ENCODE measurements at places on chromosomes 7 and 10.

- DNase-seq = no peak
Observed at GRCh38 chr7:88040694-88041093, 106.6 kb downstream of the ADAM22 start.

DNA sequence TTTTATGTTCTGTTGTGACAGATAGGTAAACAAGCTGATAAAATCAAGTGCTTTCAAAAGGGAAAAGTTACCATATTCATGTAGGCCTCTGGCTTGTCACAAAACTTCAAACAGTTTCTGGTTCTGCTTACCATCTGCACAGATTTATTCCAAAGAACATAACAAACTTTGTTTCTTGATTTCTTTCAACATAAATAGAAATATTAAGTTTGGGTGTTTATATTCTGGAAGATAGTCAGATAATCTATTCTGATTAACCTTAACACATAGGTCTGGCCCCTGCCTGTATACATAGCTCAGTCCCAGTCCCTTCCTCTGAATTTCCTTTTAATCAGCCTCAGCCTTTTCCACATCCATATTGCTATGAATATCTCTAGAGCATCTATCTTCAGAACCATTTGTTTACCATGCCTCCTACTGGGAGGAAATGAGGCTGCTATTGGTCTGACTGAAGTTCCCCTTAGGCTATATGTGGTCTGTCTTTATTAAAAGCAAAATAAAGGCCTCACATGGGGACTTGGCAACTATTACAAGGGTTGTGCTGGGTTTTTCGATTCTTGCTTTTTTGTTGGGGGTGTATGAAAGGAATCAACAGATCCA lies 319.0 kb downstream of the HPSE2 start:
- peak; percentile 18 for DNase-seq

DNA sequence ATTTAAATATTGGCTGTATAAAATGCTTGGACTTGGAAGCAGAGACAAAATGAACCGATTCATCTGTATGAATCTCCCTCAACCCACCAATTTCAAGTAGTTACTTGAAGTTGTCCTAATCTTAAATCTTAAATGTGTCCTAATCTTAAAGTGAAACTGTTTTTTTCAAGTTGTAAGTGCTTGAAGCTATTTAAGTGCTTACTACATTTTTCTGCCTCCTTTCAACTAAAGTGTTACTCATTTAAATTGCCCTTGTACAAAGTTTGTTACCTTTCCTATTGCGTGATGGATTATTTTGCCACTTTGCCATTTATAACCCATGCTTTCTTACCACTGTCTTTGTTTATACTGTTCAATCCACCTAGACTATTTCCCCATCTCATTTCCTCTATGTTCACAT lies 2.8 kb downstream of the BCAP29 start:
- DNase-seq = no peak

- DNase-seq = no peak
Observed at GRCh38 chr10:3428826-3429225, 256.2 kb upstream of the PITRM1 start.

DNA sequence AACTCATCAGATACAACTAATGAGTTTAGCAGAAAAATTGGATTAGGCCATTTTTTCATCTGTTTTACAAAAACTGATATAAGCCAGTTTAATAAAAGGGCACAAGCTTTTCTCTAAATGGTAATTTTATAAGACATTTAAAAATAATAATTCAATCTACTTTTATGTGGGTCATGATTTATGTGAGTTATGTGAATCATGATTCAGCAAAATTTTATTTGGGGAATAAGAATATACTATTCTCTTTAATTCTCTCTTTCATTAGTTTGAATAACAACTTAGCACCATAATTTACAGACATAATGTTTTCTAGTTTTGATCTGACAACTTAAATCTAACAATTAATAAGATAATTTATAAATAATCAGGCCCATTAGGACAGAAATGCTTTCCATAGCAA lies 63.8 kb upstream of the TEX47 start:
- DNase-seq = no peak

DNA sequence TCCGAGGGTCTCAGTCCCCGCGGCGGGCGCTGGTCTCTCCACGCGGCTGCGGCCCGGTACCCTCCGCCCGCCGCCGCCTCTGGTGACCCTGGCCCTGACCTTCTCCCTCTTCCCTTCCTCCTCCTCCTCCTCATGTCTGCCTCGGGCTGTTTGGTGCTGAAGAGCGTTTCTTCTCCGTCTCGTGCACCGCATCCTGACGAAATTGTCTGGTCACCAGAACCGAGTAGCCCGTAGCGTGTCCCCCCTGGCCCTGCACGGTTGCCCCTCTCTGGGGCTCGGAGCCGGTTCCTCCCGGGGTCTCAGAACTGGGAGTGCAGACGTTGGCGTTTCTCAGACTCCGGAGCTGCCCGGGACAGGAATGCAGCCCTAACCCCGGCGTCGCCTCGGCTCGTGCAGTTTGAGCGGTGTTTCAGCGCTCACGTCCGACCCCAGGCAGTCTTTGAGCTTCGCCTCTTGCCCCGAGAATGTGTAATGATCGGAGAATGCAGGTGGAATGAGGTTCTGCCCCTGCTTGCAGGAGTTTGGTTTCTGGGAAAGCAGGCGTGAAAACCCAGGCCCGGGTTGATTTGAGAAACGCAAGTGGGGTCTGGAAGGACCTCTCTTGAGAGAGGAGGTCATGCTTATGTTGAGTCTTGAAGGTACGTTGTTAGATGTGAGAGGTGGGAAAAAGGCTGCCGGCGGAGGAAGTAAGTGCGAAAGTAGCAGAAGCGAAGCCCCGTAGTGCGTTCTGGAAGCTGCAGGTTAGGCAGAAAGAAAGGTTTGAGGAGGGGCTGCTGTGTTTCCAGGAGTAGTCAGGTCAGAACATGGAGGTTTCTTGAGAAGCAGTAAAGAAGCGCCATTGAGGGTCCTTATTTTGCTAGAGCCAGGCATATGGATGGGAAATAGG lies 743 bp downstream of the RBM17 start:
- peak; percentile 46 for DNase-seq

DNA sequence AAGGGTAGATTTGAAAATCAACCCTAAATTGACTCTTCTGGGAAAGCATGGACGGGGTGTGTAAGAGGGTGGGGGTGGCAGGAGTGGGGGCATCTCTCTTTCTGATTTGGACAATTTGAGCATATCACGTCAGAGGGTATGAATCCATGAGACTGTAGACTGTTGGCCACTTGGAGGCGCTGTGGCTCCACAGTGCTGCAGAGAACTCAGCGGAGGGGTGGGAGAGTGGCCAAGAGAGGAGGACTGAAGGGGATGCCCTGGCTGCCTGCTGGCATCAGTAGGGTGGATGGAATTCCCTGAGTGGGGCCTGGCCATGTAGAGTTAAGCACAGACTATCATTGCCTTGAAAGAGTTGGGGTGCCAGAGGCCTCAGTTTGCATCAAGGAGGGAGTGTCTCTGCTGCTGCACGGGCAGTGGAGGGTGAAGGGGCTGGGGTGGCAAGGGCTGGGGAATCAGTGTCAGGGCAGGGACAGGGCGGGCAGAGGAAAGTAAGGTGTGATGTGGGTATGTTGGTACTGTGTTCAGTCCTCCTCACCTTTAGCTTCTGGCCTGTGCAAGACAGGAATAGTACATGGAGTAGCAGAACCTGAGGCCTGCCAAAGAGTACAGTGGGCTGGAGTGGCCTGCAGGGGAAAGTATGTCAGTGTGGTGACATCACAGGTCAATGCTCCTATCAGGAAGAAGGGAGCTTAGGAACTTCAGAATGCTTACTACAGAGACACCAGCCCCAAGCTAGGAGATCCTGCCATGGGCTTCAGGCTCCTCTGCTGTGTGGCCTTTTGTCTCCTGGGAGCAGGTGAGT lies 133.5 kb upstream of the PRSS58 start:
- DNase-seq = peak; percentile 47

DNA sequence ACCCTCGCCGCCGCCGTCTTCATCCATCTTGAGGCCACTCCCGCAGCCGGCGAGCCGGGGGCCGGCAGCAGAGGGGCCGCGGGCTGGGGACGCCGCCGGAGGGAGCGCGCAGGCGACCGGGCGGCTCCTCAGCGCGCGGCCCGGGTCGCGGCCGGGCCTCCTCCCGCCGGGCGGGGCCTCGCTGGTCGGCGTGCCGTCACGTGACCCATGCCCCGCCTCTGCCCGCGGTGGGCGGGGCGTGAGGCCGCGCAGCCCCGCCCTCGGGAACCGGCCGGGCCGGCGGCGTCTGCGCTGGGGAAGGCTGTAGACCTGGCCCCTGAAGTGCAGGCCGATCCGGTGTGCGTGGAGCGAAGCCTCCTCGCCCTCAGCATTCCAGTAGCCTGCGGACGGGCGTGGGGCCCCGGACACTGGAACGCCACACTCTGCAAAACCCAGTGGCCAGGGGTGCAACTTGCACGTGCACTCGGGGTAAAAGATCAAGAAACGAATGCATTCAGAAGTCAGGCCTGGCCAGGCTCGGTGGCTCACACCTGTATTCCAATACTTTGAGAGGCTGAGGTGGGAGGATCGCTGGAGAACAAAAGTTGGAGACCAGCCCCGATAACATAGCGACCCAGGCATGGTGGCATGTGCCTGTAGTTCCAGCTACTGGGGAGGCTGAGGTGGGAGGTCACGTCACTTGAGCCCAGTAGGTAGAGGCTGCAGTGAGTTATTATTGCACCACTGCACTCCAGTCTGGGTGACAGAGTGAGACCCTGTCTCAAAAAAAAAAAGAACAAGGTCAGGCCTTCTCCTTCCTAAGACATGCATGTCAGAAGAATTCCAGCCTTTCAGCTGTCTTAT lies at the start of gene CYTH3:
CYTH3 (minus strand) TSS at position 144 of the 843 bp plus-strand sequence; CDS start at position 27, 117 bp downstream.
- DNase-seq = peak; percentile 82

GRCh38 chr10:97333351-97333600 lies 1.3 kb downstream of the FRAT2 start:
- DNase-seq = peak; percentile 54

DNA sequence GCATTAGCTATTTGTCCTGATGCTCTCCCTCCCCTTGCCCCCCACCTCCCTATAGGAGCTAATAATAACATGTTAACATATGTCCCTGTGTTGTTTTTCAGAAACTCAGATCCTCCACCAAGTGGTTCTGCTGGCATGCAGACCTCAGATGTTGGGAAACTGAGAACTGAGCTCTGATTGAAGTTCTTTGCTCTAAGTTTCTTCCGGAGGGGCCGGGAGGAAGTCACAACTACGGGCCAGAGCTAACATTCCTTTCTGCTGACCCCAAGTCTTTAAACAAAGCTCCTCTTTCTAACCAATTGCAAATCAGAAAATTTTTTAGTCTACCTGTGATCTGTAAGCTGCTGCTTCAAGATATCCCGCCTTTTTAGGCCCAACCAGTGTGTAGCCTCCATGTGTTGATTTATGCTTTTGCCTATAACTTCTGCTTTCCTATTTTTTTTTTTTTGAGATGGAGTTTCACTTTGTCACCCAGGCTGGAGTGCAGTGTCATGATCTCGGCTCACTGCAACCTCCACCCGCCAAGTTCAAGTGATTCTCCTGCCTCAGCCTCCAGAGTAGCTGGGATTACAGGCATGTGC lies 66.6 kb downstream of the LYZL1 start:
- no peak for DNase-seq

DNA sequence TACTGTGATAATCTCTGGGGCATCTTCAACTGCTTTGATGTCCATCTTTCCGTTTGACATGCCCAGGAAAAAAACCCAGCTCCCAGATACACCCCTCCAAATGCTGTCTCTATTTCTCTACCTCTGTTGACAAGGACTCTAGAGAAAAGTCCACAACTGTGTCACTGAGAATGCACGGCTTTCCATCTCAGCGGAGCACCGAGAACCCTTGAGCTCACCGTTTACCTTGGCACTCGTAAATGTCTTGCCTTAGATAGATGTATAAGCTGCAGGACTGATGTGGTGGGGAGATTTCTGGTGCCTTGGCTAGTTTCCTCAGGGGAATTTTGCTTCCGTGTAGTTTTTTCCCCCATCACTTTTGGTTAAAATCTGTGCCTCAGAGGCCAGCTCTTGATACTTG lies 7.4 kb upstream of the MAPK8 start:
- DNase-seq = no peak

DNA sequence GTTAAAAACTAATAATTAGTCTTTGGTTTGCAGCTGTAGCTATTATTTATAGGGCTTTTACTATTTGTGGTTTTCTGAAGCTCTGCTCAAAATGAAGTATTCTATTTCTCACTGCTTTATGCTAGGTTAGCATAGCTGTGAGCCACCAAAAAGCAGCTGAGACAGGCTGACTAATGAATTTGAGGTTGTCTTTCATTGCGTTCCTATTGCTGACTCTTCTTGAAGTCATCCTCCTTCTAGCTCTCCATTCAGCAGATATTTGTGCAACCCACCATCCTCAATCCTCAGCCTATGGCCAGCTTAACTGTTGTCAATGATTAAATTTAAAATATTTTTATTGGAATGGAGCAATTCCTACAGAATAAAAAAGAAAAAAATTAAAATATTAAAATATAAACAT lies 2.1 kb upstream of the RALA start:
- peak; percentile 94 for DNase-seq

DNA sequence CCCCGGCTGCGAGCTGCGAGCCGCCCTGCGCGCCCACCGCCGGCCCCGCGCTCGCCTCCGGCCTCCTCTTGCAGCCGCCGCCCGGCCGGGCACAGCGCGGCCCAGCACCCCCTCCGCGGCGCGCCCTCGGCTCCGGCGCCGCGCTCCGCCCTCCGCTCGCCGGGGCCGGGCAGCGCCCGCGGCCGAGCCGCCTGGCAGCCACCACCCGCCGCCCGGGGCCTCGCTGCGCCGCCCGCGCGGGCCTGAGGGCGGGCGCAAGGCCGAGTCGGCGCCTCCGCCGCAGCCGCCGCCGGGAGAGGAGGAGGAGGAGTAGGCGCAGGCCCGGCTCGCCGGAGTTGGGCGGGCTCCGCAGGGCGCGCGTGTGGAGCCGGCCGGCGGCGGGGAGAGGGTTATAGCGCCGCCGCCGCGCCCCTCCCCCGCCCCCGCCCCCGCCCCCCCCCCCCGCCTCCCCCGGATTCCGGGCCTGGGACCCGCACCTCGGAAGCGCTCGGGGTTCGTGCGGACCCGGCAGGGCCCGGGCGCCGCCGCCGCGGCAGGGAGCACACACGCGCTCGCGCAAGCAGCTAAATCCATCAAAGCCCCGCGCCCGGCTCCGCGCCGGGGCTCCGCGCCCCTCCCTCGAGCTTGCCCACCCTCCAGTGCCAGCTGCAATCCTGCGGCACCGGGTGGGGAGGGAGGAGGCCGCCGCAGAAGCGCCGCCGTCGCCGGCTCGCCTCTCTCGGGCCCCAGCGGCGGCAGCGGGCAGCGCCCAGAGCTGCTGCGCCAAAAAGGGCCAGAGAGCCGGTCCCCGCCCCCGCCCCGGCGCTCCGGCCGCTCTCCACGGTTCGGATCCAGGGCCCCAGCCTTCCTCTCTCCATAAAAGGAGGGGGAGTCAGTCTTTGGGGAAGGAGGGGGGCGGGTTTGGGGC lies at the start of gene PDGFA:
PDGFA (minus strand) TSS at position 363 of the 907 bp plus-strand sequence. CDS start 845 bp downstream, outside the sequence.
- peak; percentile 63 for DNase-seq

- DNase-seq = no peak
Observed at GRCh38 chr10:43340619-43341018, 30.8 kb upstream of the FXYD4 start.

GRCh38 chr7:108322925-108323832 lies 133.1 kb downstream of the NRCAM start:
- DNase-seq = no peak

- DNase-seq = no peak
Observed at GRCh38 chr10:51079766-51080165, 5.5 kb downstream of the PRKG1 start.

GRCh38 chr7:107599262-107599661 lies 19.2 kb downstream of the BCAP29 start:
- no peak for DNase-seq
